ENCODE measurements at places on chromosomes 6 and 20.
A peak's percentile ranks its signal among the peaks of the same experiment; 100 is the strongest.

DNA sequence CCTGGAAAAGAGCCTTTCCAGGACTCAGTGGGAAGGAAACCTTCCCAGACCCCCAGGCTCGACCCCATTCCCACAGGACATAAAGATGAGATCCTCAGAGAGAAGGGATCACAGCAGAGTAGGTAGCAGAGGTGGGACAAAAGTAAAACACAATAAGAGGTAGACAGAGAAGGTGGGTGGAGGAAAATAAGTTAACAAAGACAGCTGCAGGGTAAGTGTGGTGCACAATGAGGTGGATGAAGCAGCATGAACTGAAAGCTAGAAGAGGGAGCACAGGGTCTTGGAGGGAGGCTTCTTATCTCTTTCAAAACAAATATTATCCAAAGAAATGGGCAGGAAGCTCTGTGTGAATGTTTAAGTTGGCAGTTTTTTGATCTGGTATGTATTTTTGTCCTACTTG lies 14.0 kb upstream of the MAP7 start:
- no peak for DNase-seq

DNA sequence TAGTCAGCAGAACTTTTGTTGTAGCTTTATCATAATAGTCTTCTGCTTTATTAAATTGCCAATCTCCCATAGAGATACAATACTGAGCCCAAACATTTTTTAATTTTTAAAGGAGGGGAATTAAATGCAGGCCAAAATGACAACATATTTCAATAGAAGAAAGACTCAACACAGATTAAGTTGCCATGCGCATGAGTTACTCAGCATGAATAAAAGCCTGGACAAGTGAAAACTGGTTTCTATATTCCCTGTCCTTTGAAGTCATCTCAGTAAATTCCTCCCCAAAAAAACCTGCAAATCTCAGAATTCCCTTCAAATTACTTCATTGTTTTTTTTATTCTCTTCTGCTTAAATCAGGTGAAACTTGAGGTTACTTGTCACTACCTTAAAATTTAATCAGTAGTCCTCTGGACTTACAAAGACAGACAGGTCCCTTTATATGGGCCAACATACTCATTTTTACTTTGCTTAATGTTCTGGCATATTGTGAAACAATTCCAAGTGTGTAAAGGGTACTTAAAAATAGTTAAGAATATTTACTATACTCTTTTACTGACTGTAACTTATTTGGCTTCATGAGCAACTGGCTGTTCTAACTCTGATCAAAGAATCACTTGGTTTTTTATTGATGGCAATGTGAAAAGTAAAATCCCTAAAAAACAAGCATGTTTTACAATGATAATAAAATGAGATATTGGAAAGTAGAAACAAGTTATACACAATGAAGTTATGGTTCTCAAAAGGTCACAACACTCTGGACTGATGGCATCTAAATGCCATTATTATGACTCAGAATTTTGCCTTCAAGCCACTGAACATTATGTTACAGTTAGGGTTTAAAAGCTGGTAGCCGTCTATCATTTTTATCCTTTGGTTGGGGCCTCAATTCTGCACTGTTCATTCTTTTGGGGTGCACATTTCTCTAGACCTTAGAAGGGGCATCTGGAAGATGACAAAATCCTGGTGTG lies 49.9 kb upstream of the COL21A1 start:
- DNase-seq, result no peak

DNA sequence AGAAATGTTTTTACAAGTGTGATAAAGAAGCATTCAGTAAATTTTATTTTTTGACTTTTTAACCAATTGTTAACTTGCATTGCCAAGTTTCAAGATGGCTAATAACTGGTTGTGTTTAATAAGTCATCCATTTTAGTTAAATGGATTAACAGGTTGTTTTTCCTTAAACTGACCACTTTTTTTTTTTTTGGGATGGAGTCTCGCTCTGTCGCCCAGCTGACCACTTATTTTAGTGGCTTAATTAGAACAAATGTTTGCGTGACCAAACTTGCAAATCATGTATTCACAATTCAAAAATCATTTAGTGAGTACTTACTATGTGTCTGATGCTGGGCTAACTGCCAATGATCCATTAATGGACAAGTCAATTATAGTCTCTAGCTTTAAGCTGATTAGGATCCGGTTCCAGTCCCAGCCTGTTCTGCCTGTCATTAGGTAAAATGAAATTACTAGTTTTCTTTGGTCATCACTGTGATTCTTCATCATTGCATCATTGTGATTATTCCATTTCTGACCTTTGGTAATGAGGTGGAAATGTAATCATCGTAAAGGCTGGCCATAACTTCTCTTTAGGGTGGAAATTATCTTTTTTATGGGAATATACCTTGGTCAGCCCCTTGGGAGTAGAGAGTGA lies 729.2 kb upstream of the MARCKS start:
- DNase-seq, result no peak

DNA sequence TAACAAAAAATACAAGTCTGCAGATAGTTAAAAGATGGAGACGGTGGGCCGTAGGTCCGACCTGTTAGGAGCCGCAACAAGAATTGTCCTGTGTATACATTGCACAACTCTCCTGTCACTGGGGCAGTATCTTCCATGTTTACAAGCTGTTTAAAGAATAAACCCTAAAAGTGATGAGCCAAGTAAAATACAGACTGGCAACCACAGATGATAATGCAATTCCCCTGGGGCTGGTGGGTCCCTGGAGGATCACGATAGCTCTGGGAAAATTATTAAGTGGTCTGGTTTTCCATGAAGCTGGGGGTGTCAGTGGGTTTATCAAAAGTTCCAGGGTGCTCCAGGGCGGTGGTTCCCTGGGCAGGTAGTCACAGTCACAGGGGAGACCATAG lies 8.1 kb upstream of the FAM50B start:
- no peak for DNase-seq

GRCh38 chr20:9829835-9830234 lies 9.0 kb downstream of the PAK5 start:
- peak; percentile 50 for DNase-seq

GRCh38 chr6:77511860-77512259 lies 48.6 kb upstream of the HTR1B start:
- DNase-seq, result no peak

DNA sequence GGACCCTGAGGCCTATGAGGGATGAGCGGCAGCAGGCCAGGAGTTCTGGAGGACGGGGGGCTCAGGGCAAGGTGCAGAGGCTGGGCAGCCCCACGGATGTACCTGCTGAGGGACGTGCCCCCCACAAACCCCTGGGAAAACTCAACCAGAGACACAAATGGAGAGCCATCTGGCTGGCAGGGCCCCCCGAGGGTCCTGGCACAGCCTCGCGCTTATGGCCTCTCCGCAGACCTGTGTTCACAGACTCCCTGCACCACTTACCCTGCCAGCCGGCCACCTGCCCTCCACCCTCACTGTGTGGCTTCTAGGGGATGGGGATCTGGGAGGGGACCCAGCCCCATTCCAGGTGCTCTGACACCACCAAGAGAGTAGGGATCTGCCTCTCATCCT lies 3.4 kb upstream of the ZBTB46 start:
- DNase-seq, result no peak

GRCh38 chr20:38804682-38805501 lies 605 bp upstream of the PPP1R16B start:
- DNase-seq, result no peak

- DNase-seq, result no peak
Measured at GRCh38 chr20:53580376-53581111, 13.1 kb downstream of the ZNF217 start.

DNA sequence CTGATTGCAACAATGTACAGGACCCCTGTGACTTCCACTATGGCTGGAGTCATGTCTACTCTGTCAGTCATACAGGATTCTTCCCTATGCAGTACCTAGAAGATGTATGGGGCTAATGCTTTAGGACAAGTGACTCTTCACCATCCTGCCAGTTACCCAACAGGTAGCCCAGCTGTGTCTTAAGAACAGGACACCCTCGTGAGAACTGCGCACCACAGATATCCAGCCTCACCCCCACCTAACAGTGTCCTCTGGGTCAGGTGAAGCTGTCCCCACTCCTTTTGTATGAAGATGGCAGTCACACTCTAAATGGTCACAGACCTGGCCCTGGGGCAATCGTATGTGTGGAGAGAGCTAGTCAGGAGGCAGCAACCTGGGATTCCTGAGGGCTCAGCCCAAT lies 191.6 kb downstream of the C6orf118 start:
- no peak for DNase-seq

- peak; percentile 41 for DNase-seq
Measured at GRCh38 chr6:166743406-166744222, 116.6 kb upstream of the RPS6KA2 start.

GRCh38 chr6:16706911-16707783 lies 54.1 kb downstream of the ATXN1 start:
- no peak for DNase-seq

DNA sequence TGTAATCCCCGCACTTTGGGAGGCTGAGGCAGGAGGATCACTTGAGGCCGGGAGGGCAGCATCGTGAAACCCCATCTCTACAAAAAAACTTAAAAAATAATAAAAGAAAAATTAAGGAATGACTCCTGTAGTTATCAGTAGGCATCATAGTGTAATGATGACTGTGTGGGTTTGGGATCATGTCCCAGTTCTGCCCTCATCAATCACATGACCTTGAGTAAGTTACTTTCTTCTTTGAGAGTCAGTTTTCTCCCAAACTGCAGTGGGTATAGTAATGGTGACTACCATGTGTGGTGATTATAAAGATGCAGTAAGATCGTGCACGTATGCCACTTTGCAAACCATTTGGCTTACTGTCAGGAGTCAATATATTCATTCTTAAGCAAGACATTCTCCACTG lies 89.2 kb downstream of the TXNDC5 start:
- DNase-seq, result no peak

GRCh38 chr20:50142812-50143211 lies 10.7 kb downstream of the PEDS1 start:
- DNase-seq, result no peak

GRCh38 chr20:1105599-1106194 lies 12.7 kb upstream of the PSMF1 start:
- DNase-seq, result no peak

- no peak for DNase-seq
Measured at GRCh38 chr6:156057869-156058268, 602.2 kb upstream of the NOX3 start.

DNA sequence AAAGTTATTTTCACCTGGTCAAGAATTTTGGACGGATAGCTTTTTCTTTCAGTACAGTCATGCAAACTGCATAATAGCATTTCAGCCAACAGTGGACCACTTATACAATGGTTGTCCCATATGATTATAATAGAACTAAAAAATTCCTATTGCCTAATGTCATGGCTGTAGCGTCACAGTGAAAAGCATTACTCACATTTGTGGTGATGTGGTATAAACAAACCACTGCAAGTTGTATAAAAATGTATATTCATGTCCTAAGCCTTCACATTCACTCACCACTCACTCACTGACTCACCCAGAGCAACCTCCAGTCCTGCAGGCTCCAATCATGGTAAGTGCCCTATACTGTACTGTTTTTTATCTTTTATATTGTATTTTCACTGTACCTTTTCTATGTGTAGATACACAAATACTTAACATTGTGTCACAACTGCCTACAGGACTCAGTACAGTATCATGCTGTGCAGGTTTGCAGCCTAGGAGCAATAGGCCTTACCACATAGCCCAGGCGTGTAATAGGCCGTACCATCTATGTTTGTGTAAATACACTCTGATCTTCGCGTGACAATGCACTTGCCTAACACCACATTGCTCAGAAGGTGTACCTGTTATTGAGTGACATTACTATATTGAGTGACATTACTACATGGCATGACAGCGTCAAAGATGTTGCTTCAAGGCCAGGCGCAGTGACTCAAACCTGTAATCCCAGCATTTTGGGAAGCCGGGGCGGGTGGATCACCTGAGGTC lies 17.9 kb downstream of the ABHD12 start:
- no peak for DNase-seq

DNA sequence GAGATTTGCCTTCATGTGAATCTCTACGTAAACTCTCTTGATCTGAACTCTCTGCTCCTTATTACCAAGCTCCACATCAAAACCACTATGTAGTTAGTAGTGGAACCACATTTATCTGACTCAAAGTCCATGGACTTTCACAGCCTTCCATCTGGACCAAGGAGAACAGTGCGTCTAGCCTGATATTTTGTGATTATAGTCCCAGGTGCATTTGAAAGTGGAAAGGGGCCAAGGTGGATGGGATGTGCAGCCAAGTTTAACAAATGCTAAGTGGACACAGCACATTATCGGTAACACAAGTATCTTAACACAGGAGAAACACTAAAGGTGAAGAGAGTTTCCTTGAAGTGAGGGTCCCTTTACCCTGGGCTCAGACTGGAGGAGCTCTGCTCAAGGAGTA lies 281.2 kb upstream of the SGK1 start:
- DNase-seq, result no peak

DNA sequence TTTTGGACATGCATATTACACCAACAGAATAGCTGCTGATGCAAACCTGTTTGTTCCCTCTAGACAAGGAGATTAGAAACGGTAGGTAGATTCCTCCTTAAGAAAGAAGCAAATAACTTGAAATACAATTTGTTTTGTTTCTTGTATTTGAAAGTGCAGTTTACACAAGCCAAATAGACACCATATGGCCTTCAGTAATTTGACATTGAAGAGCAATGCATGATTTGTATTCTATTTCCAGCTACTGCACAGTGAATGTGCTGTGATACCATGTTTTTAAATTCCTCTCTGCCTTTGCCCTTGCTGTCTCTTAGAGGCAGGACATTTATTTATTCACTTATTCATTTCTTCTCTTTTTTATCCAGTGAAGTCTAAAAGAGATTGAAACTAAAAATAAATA lies 31.9 kb upstream of the ANKEF1 start:
- no peak for DNase-seq

- no peak for DNase-seq
Measured at GRCh38 chr6:116924245-116924644, 47.2 kb downstream of the RFX6 start.

DNA sequence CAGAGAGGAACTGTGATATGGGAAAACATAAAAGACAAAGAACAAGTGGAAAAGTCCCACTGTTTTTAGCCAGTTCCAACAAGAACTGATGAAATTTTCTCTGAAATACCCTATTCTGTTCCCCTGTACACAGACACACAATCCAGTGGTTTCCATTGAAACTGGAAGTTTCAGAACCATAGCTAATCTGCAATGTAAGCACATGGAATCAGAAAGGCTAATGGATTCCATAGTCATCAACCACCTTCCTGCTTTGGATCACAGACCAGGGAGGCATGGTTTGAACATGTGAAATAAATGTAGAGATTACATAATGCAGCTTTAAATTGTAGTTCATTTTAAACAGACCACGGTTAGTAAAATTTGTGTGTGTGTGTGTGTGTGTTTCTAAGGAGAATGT lies 242.1 kb downstream of the GJA1 start:
- DNase-seq, result no peak
